ENCODE measurements at places on chromosomes 2 and 18.

GRCh38 chr2:21353879-21354679 lies 230.3 kb downstream of the TDRD15 start:
- DNase-seq = no peak

GRCh38 chr2:100527440-100528015 lies 35.3 kb upstream of the PDCL3 start:
- no peak for DNase-seq

DNA sequence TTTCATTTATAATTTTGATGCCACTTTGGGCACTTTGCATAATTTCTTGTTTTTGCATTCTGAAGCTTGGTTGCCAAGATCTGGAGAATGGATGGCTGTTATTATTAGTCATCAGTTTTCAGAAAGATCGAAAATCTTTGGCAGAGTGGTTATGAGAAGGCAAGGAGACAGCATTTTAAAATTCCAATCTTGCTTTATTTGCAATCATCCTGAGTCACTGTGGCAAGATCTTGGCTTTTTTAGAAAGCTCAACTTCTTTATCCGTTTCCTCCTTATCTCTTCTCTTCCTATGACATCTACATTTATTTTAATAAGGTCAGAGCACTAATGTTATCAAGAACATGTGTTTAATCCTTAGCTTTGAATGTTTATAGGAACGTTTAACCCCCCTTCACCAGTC lies 31.1 kb upstream of the EIF2AK3 start:
- DNase-seq = no peak

GRCh38 chr2:45263147-45263546 lies 253.9 kb upstream of the SIX2 start:
- no peak for DNase-seq

DNA sequence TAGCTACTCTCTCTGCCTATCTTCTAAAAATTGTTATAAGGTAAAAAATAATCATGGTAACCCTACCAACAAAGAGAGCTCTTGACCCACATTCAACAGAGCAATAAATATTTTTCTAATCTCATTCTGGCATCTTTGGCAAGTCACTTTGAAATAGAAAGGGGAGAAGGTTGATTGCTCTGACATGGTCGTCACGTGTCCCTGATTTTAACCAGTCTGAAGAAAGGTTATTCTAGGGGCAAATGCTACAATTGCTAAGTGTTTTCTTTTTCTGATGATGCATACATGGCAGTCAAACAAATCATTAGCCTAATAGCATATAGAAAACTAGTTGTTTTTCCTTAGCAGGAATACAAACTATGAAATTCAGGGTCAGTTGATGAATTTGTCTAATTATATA lies 153.3 kb upstream of the MAP3K20 start:
- DNase-seq = no peak

DNA sequence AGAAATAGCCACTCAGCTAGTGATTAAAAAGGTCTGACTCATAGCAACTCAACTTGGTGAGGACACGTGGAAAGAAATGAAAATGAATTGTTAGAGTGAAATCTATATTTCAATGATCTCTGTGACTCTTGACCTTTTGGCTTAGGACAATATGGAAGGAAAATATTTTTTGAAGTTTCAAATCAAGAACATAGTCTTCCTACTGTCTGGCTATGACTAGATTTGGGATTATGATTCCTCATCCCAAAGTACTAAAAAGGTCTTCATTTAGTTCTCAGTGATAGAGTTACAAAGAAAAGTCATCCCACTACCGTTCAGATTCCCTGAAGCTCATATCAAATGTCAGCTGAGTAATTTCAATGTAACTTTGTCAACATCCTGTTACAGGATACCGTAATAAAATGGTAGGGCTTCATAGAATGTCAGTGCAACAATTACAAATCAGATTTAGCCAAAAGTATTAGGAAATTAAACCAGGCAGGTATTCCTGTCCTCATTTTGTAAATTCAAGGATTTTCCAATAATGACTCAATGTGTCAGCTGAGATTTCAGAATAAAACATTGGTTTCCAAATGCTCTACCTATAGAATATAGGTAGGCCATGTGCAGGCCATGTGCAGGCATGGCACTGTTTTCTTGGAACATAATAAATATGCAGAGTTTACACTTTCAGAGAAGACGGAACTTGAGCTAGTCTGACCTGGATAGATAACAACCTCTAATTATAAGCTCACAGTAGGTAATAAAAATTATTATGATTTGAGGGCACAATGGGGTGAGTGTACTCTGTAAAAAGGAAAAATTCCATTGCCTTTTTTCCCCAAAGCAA lies 36.0 kb downstream of the ANKRD29 start:
- no peak for DNase-seq

DNA sequence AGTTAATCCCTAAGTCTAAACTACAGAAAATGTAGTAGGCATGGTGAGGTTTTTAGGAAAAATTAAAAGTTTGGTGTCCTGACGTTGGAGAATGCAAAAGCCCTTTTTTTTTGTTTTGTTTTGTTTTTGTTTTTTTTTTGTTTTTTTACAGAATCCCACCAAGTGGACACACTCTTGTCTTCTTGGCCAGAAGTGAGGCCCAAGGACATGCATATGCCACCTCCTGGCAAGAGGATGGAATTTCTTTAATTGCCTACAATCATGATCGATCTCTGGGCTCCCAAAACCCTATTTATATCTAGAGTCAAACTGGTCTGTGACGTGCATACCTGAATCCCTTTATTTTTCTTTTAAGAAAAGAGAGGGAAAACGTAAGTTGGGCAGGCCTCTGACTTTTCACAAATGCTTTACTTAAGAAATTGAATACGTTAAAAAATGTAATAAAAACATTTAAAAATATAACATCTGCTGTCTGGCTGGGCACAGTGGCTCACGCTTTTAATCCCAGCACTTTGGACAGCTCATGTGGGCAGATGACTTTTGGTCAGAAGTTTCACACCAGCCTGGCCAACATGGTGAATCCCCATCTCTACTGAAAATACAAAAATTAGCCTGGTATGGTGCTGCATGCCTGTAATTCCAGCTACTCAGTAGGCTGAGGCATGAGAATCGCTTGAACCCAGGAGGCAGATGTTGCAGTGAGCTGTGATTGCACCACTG lies 502.7 kb downstream of the CBLN2 start:
- DNase-seq = no peak

GRCh38 chr18:7152440-7152839 lies 34.8 kb upstream of the LAMA1 start:
- no peak for DNase-seq

DNA sequence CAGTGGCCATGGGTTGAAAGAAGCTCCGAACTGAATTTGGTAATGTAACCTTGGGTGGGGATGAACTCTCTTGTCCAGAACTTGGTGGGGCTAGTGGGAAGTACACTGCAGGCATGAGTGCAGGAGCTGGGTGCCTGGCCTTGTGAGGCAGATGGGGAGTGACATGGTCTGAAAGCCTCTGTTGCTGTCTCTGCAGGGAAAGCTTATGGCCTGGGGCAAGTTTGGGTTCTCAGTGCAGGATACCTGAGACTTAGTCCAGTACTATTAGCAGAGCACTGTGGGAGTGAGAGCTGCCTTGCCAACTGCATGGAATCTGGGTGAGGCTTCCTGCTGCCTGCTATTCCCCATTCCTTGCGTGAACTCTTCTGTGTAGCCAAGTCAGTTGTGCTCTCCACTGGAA lies 1620.9 kb upstream of the NXPH2 start:
- DNase-seq = no peak

- DNase-seq = no peak
These were observed 101.6 kb upstream of the FAM136A start for GRCh38 chr2:70403267-70404053.

GRCh38 chr2:1516798-1517060 lies 103.5 kb downstream of the TPO start:
- DNase-seq = no peak

DNA sequence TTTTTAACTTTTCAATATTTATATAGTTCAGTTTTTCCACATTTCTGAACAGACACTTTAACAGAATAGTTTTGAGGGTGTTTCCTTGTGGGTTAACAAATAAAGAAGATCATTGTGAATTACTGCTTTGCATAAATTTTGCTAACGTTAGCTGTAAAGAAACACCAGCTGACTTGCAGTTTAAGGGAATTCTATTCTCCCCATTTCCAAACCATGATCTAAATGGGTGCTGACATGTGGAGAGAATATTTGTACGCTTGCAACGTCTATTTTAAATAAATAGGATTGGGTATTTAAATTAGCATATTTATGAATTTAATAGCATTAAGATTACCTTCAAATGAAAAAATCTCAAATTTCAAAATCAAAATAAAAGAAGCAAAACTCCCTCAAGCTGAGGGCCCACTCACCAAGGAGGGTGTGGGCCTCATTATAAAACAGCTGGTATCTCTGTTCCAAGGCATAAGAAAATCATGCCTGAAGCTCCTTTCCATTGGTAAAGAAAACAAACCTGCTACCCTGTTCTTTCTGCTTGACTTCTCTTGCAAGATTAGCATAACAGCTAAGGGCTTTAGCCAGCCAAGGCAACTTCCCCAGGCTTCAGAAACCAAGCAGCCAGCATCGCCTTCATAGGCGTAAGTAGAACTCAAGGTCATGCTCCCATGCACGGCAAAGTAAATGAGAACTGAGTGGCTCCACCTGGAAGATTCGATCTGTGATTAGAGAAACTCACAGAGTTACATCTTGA lies 3.2 kb downstream of the MRO start:
- no peak for DNase-seq

DNA sequence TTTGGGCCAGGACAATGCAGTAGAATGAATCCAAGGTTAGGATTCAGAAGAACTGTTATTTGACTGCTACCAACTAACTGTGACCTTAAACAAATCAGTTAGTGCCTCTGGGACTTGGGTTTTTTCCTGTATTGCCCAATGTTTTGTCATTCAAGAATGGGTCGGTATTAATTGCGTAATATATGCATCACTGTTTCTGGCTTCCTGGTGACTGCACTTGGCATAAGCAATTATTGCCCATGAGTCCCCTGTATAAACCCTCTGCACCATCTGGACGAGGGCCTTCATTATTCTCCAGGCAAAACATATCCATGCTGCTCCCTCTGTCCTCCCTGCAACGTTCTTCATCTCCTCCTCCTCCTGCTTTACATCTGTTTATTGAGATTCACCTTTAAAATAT lies 255.8 kb upstream of the LRRTM1 start:
- no peak for DNase-seq

DNA sequence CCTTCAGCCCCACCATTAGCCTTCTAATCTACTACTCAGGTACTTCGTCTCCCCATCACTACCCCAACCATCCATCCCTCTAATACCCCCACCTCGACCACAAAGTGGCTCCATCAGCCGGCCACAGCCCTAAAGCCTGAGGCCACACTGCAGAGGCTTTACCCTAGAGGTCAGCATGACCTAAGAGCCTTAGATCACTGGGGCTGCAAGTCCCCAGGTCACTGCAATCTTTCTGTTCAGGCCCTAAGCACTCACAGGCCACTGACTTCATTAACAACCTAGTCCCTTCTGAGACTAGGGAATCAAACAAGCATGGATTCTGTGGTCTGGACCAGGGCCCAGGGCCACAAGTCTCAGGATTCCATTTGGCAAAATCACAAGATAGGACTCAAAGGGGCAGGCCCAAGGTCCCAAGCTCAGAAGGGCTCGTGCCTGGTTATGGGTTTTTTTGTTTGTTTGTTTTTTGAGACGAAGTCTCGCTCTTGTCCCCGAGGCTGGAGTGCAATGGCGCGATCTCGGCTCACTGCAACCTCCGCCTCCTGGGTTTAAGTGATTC lies 37.0 kb upstream of the PKDCC start:
- DNase-seq = no peak

- DNase-seq = no peak
These were observed 839.4 kb upstream of the VRK2 start for GRCh38 chr2:57207191-57207590.

DNA sequence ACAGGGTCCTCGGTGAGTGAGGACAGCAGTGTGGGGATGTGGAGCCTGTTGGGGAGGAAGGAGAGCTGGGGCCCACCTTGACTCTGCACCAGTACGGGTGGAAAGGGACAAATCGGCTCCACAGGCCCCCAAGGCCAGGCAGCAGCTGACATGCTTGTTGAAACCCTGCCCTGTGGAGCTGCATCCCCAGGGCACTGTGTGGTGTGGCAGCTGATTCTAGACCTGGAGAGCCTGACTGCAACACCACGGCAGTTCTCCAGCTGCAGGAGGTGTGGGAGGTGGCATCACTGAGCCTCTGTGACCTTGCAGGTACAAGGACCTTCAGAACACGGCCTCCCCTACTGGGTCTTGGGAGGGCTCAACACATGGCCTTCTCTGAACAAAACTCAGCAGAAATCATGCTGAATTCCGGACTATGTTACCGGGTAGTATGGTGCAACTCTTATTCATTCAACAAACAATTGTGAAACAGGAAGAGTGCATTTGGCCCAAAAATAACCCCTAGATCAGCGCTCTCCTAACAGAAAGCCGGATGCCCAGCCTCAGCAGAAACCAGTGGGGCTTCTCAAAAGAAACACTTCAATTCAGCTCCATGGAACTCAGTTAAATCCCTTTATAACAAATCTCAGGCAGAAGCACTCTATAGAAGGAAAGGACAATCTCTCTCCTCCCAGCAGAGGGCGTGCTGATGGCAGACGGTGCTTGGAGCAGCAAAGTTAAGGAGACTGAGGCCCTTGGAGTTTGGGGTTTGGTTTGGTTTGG lies 104.4 kb upstream of the SALL3 start:
- no peak for DNase-seq

GRCh38 chr18:74645679-74646078 lies 48.0 kb downstream of the ZNF407 start:
- DNase-seq = no peak

DNA sequence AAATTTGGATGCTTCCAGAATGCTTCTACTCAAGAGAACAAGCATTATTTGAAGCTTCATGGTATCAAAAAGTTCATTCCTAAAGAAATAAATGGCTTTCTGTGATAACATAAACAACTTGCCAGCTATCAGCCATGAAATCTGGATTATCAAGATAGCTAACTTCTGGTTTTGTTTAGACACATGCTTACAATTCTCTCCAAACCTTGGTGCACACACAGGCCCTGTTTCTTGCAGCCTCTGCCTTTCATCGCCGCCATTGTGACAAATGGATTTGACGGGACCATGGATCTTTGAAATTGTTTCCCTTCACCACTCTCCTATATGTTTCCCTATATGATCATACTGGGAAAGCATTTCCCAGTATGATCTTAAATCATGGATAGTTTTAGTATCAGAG lies 47.9 kb upstream of the CABLES1 start:
- no peak for DNase-seq

DNA sequence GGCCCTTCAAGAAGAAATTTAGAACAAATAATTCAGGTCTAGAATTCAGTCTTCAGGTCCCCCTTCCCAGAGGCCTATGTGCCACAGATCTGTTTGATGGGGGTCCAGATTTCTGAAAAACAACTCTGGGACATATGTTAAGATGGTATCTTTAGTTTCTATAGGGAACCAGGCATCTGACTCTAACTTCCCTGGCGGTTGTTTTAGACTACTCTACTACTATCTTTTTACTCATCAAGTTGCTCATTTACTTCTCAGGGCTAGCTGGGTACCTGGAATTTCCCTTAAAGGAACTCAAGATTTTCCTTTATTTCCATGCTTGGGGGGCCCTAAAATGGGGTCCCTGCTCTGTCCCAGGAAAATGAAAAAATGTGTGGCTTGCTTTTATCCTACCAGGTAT lies 114.7 kb upstream of the RAB6C start:
- no peak for DNase-seq

GRCh38 chr18:55088000-55088401 lies 128.7 kb upstream of the CCDC68 start:
- no peak for DNase-seq

Data from effector memory CD8-positive, alpha-beta T cell (primary cell).